ENCODE measurements at places on chromosomes 4 and X.

- DNase-seq, result no peak
Measured at GRCh38 chr4:110543577-110543976, 67.6 kb downstream of the ENPEP start.

GRCh38 chrX:71671043-71671780, 3.9 kb downstream of the LOC101059915 start:
- DNase-seq, result peak; percentile 33

DNA sequence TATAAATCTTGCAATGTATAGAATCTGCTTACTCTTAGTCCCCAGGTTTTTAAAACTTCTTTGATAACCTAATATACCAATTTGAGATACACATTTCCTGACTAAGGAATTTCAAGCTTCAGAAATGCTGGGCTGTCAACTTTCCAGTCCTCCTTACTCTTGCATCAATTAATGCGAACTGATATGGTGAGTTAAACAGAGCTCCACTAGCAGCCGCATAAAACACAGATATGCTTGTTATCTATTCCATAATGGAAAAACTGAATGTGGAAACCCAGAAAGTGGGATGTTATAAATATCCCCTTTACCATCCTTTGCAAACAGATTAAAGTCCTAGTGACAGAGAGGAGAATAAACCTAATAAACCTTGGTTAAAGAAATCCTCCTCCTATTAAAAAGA, 1913.7 kb downstream of the STIM2 start:
- DNase-seq, result no peak

GRCh38 chrX:129522184-129523078, 859 bp downstream of the SMARCA1 start:
- no peak for DNase-seq

DNA sequence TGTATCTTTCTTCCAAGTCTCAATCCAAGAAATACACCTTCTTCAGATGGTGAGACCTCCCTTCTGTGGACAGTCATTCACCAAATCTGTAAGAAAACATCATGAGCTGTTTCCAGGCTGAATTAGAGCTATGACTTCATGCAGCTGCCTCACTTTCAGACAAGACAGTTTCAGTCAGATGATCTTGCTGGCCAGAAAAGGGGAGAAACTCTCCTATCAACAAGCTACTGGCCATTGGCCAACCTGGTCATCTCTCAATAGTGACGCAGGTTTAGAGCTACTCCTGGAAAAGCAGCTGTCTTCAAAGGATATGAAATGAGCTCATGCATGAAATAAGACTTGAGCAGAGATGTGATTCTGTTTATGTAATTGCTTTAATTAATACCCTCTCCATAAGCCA, 69.6 kb upstream of the NDP start:
- no peak for DNase-seq

DNA sequence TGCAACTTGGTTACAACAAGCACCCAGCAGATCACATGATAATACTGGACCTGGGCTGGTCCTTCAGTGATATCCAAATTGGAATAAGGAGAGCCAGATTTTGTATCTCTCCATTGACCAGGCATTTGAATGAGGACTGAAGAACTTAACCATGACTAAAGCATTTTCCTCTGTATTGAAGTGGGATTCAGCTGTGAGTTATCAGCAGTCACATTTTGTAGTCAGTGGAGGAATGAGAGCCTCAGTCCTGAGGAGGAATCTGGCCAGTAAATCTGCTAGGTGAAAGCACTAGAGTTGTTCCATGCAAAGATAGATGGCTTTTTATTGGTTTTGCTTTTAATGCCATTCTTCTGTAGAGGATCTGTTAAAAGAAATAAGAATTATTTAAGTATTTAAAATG, 1506.0 kb downstream of the PCDH7 start:
- no peak for DNase-seq

GRCh38 chrX:19303256-19303880, 40.4 kb upstream of the PDHA1 start:
- no peak for DNase-seq

- no peak for DNase-seq
Measured at GRCh38 chr4:89334311-89334710, 26.7 kb upstream of the GPRIN3 start.

GRCh38 chrX:115940888-115941332, 229.6 kb upstream of the AGTR2 start:
- DNase-seq, result no peak

DNA sequence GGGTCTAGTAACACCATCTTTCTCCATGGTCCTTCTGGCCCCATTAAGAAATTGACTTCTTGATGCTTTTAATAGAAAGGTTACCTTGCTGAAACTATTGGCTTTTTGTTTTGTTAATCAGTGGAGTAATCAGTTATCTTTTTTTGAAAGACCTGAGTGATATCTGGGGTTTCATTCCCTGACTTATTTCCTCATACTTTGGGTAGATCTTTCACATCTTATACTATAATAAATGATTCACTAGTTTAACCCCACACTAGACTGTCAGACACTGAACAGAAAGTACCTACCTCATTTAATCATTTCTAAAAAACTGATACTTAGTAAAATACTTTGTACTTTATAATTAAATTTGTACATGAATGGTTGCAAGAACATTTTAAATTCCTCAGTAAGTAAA, 1021.1 kb downstream of the STIM2 start:
- DNase-seq, result no peak

DNA sequence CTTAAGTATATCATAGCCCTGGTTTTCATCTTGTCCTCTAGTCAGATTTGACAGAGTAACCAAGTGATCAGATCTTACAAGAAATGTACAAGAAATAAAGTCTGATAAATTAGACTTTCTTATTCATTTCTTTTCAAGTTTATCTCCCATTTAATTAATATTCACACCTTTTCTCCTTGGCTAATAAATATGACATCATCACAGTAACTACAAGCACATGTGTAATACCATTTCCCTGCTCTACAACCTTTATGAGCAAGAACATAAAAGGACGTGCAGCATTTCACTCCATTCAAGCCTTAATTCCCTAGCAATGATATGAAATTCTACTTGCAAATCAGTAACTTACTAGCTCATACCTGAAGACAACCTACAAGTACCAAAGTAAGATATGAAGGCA, 88.5 kb downstream of the BRWD3 start:
- no peak for DNase-seq

- DNase-seq, result no peak
Measured at GRCh38 chrX:724256-724655, 93.7 kb downstream of the SHOX start.

- DNase-seq, result no peak
Measured at GRCh38 chr4:163367651-163368050, 24.0 kb downstream of the NPY5R start.

DNA sequence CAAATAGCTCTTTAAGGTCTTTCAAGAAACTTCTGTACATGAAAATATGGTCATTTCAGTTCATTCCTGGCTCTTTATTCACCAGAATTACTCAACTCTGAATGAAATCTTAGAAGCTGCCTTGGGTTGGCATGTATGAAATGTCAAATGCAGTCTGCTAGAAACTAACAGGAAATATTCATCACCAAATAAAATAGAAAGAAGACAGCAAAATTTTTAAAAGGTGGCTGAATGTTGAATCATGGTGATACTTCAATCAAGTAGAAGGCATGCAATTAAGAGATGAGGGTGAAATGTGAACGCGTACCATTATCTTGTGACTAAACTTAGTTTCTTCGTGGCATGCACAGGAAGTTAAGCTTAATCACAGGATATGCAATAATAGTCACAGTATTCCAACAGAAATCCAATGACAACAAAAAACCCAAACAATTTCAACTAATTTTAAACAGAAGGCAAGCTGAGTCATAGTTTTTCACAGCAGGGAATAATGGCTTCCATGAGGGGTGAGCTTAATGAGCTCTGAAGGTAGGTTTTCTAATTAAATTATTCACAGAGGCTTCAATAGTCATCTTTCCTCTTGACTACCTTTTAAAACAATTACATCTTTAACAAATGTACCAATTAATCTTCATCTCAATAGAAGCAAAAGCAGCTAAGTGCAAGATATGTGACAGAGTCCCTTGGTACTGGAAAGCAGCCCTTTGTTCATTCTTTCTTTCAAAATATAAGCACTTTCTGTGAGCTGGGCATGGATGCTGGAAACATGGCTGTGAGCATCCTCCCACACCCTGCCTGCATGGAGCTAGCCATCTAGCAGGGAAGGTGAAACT, 44.5 kb downstream of the SCFD2 start:
- no peak for DNase-seq

GRCh38 chr4:83876047-83876446, 340.1 kb downstream of the GPAT3 start:
- no peak for DNase-seq

GRCh38 chr4:85368240-85368639, 106.7 kb upstream of the ARHGAP24 start:
- no peak for DNase-seq

- no peak for DNase-seq
Measured at GRCh38 chrX:120840827-120841226, 34.8 kb downstream of the CT47B1 start.

- no peak for DNase-seq
Measured at GRCh38 chr4:54525602-54526001, 132.2 kb upstream of the KIT start.

- no peak for DNase-seq
Measured at GRCh38 chr4:172996571-172997216, 171.9 kb upstream of the GALNT7 start.

GRCh38 chrX:19331831-19332230, 11.9 kb upstream of the PDHA1 start:
- DNase-seq, result no peak

GRCh38 chrX:56726605-56727004, 2.4 kb upstream of the NBDY start:
- peak; percentile 20 for DNase-seq

GRCh38 chr4:31114816-31115215, 394.6 kb downstream of the PCDH7 start:
- no peak for DNase-seq

DNA sequence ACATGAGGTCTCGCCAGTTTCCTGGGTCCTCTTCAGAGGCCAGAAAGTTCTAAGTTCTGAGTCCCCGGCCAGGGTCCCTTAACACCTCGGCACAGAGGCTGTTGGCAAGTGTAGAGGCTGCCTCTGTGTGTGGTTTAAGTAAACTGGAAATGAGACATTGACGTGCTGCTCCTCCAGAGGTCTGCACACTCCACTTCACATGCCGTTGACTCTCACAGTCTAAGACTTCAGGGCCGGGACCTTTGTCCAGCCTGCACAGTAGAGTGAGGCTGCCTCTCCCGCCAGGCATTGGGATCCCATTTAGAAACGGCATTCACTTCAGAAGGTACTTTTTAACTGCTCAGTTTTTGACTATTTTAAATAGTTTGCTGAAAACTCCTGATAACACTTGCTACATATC, 10.6 kb upstream of the TADA2B start:
- no peak for DNase-seq

DNA sequence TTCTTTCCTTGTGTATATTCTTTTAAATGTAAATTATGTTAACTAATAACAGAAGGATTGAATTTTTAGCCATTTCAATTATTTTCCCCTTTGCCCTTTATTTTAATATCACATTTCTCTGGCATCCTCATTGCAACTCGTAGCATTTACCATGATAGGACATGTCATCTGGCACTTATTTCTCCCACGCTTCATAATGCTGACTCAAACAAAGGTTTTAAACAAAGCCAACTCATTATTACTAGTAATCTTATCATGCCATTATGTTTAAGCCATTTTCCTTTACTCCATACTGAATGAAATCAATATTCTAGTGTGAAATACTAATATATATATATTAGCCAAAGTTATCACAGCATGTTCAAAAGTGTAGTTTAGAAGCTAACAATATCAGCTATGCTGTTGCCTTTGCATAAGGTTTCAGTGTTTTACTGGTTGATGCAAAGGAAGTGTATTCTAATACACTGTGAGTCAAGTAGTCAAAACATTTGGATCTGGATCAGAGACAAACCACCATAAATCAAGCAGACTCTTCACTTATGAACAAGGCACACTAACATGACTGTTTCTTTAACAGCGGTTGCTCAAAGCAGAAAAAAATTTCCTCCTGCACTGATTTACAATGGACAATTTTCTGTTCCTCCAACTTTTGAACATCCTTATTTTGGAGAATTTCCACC, 281.6 kb downstream of the SLC7A11 start:
- DNase-seq, result no peak

DNA sequence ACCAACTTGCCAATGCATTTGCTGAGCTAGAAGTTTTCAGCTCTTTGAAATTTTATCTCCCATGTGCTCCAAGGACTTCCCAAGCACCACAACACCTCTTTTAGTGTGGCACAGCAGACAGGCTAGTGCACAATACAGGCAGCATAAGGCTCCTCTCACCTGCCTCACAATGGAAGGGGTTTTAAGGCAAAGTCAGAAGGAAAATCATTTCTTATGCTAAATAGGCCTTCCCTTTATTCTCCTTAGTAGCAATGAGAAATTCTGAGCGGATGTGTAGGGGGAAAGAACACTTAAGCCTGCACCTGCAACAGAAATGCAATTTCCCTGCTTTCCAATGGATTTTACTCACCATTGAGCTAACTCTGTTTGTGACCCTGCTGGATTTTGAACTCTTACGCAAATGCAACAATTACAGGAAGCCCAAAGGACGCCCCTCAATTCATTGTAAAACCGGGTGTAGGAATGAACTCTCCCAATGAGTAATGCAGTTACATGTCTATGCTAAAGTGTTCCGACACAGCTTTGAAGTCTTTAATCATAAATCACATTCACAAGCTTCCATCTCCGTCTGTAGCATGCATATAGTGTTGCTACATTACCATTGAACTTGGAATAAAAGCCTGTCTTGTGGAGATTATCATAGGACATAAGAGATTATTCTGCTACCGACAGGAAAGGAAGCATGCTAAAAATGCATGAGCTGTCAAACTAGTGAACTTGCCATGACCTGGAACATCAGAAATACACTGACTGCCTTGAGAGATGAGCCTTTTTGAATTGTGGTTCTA, 1084.9 kb downstream of the RPA4 start:
- no peak for DNase-seq

- DNase-seq, result no peak
Measured at GRCh38 chrX:13697976-13698375, 9.0 kb downstream of the RAB9A start.

DNA sequence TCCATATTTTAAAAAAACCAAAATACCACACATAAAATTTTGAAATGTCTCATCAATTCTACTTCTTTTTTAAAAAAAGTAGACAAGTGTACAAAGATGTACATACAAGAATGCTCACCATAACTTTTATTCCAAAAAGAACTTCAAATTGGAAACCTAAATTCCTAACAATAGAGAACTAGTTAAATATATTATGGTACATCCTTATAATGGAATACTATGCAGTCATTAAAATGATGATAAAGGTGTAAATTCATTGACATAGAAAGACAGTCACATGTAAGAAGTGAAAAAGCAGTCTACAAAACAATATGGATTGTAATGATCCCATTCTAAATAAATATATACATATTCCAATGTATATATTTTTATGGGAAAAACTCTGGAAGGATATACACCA, 31.0 kb downstream of the RPS6KA3 start:
- DNase-seq, result no peak

GRCh38 chr4:99863804-99864203, 30.4 kb downstream of the LAMTOR3 start:
- no peak for DNase-seq

DNA sequence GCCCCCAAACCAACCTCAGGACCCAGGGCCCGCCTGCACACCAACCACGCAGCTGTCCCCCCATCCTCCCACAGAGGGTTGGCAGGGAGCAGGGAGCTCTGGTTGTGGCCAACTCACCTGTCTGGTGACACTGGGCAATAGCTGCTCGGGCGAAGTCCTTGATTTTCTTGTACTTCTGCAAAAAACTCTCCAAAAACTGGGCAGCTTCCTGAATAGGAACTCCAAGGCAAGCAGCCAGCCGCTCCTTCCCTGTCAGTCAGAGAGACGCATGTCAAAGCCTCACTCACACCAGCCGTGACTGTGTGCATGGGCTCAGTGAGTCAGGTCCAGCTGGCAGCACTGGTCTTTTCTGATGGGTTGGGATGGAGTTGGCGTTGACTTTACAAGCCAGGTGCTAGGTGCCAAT, 26.4 kb downstream of the NAT8L start:
- DNase-seq, result no peak

All from CD8-positive, alpha-beta T cell (primary cell).